ENCODE measurements at places on chromosomes 13 and 19.

DNA sequence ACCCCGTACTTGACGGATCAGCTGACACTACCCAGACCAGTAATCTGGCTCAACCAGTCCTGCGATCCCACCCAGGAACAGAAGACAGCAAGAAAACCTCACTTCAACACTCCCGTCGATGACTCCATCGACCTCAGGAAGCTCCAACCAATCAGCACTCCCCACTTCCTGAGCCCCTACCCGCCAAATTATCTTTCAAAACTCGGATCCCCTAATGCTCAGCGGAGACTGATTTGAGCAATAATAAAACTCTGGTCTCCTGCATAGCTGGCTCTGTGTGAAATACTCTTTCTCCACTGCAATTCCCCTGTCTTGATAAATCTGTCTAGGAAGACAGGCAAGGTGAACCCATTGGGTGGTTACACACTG lies 1.2 kb downstream of the LSM4 start:
- H3K4me3 ChIP-seq = peak overlapping the region; percentile 80
- DNase-seq = no peak
- no peaks in the 10 kb centered on the region for H3K27me3 ChIP-seq
- peak overlapping the region; percentile 79 for H3K27ac ChIP-seq
- peaks cover 53% of the 10 kb centered on the region for H3K4me1 ChIP-seq

DNA sequence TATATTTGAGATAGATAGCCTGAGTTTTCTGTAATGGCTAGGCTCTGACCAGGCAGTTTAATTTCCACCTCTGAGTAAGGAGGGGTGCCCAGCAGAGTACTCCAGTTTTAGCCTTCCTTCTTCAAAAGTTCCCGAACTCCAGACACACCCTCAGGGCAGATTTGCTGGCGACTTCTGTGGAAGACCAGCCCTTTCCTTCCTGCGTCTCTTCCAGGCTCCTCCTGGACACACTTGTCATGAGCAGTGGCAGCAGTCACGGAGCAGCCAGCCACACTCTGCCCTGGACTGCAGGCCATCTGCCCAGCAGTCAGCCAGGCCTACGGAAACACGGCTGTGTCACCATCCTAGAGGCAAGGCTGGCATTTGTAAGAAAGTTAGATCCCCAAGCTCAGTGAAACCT lies 6.6 kb upstream of the FLT1 start:
- no peak for DNase-seq
- no peaks in the 10 kb centered on the region for H3K4me1 ChIP-seq
- no peak overlapping the region for H3K4me3 ChIP-seq
- H3K27me3 ChIP-seq = no peaks in the 10 kb centered on the region
- no peak overlapping the region for H3K27ac ChIP-seq
- no peaks in the 10 kb centered on the region for H3K36me3 ChIP-seq

GRCh38 chr19:2412449-2412848 lies 14.9 kb downstream of the TIMM13 start:
- H3K36me3 ChIP-seq = no peaks in the 10 kb centered on the region
- H3K4me1 ChIP-seq = no peaks in the 10 kb centered on the region
- peaks cover 7% of the 10 kb centered on the region for H3K27me3 ChIP-seq

GRCh38 chr13:95003019-95003813 lies 290.9 kb upstream of the SOX21 start:
- no peak for DNase-seq
- H3K27ac ChIP-seq = no peak overlapping the region
- no peaks in the 10 kb centered on the region for H3K27me3 ChIP-seq
- no peak overlapping the region for H3K4me3 ChIP-seq
- H3K4me1 ChIP-seq = no peaks in the 10 kb centered on the region

- no peak overlapping the region for H3K27ac ChIP-seq
- H3K36me3 ChIP-seq = no peaks in the 10 kb centered on the region
- no peak overlapping the region for H3K4me3 ChIP-seq
- DNase-seq = no peak
These were observed 36.4 kb downstream of the CCL25 start for GRCh38 chr19:8088752-8089663.

GRCh38 chr19:51323481-51324166 lies 12.2 kb downstream of the IGLON5 start:
- no peak overlapping the region for H3K27ac ChIP-seq
- no peak overlapping the region for H3K4me3 ChIP-seq
- peaks cover 29% of the 10 kb centered on the region for H3K27me3 ChIP-seq

DNA sequence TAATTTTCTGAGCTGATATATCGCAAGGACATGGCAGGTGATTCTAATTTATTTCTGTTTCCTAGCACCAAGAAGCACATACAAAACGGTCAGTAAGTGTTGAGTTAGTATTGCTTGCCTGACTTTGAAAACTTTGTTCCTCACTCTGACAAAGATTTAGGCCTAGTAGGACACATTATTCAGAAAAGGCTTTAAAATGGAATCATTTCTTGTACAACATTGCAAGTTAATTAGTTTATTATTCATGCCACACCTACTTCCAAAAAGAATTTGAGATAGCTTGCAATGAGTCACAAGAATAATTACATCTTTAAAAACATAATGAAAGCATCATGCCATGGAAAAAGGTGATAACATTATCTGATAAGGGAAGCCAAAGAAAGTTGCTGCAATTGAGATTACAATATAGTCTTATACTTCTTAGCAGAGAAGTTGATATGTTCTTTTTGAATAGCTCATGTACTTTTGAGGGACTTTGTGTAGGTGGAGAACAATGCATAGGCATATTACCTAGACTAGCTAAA lies 474.2 kb downstream of the KLF5 start:
- no peak overlapping the region for H3K27ac ChIP-seq
- no peak for DNase-seq

- no peak overlapping the region for H3K4me3 ChIP-seq
- H3K36me3 ChIP-seq = no peaks in the 10 kb centered on the region
- H3K4me1 ChIP-seq = no peaks in the 10 kb centered on the region
- H3K27me3 ChIP-seq = no peaks in the 10 kb centered on the region
- no peak overlapping the region for H3K27ac ChIP-seq
These were observed 510.1 kb upstream of the NBEA start for GRCh38 chr13:34431827-34432581.
